Islet precursor cell (in vitro differentiated cells): ENCODE measurements at places on chromosomes 16 and 17.
A peak's percentile ranks its signal among the peaks of the same experiment; 100 is the strongest.

- peak; percentile 84 for DNase-seq
Measured at GRCh38 chr17:44556166-44556831, 985 bp upstream of the FZD2 start.

DNA sequence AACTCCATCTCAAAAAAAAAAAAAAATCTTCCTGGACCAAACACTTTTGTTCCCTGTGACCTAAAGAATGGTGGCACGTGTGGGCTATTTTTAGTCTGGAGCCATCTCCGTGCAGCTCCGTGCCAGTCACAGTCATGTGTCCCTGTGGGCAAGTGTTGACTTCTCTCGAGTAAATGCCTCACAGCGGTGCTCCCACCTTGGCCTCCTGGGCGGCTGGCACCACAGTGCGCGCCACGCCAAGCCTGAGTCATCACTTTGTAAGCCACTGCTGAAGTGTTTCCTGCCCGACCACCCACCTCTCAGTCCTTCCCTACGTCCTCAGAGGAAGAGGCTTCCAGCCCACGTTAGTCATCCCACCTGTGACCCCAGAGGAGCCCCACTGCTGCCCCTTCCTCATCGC, 10.9 kb upstream of the HEXD start:
- DNase-seq, result no peak

GRCh38 chr17:55693254-55694216, 29.1 kb downstream of the TMEM100 start:
- no peak for DNase-seq

GRCh38 chr17:48048384-48049126, 396 bp downstream of the NFE2L1 start:
- peak; percentile 99 for DNase-seq

DNA sequence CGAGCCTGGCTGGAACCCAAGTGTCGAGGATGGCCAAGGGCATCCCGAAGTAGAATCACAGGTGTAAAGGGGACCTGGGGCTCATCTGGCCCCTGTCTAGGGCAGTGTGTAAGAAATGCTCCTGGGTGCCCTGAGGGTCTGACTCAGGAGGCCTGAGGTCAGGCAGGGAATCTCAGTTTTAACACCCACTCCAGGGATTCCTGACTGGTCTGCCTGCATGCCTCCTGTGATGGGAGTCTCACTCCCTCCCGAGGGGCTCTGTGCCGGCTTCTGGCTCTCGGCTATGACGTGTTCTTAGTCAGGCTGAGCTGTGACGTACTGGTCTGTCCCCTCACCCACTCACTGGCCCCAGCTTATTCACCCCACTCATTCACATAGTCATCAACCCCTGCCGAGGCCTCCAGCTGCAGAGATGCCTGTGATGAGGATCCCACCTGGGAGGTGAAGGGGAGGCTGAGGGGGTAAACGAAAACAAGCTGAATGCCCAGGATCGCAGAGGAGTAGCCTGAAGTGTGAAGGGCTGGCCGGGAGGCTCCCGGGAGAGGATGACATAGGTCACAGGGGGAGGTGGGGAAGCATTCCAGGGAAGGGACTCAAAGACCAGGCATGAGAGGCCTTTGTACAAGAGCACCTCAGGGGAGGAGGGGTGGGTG, 23.8 kb downstream of the FAM83G start:
- DNase-seq, result peak; percentile 86

DNA sequence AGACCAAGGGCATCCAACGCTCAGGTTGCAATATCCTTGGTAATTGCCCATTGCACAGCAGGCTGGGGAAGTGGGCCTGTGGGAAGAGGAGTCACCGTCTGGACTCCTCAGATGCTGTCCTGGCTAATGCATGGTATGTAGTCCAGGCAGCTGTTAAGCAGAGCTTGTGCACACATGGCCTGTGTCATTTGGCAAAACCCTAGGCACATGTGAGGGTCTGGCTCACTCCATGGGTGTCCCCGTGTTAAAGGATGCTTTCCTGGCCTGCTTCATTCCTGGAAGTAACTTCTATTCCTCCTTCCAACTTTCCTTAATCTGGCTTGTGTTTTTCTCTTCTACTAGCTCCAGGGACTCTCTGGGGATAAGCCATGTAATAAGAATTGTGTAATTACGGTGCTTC, 378.0 kb upstream of the CA10 start:
- peak; percentile 54 for DNase-seq

GRCh38 chr17:39547713-39548478, 59.8 kb downstream of the NEUROD2 start:
- DNase-seq, result peak; percentile 79

- DNase-seq, result no peak
Measured at GRCh38 chr16:73025151-73025855, 22.6 kb downstream of the ZFHX3 start.

DNA sequence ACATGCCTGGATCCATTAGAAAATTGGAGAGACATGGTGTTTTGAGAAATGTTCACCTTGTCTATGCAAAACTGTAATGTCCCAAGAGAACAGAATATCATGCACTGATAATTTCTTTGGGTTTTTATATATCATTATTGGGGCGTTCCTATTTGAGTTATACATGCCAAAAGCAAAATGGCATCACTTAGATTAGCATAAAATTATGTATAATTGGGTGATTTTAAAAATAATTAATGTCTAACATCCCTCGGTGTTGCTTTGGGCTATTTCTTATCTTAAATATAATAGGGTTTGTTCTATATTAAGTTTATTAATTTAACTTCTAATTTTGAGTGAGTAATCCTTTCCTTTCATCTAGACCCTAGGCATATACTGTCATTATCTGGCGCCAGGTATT, at the start of gene KRT28:
Gene KRT28 (minus strand): TSS at position 101 of the 400 bp plus-strand sequence. CDS start 66 bp downstream, at position 35.
- no peak for DNase-seq

DNA sequence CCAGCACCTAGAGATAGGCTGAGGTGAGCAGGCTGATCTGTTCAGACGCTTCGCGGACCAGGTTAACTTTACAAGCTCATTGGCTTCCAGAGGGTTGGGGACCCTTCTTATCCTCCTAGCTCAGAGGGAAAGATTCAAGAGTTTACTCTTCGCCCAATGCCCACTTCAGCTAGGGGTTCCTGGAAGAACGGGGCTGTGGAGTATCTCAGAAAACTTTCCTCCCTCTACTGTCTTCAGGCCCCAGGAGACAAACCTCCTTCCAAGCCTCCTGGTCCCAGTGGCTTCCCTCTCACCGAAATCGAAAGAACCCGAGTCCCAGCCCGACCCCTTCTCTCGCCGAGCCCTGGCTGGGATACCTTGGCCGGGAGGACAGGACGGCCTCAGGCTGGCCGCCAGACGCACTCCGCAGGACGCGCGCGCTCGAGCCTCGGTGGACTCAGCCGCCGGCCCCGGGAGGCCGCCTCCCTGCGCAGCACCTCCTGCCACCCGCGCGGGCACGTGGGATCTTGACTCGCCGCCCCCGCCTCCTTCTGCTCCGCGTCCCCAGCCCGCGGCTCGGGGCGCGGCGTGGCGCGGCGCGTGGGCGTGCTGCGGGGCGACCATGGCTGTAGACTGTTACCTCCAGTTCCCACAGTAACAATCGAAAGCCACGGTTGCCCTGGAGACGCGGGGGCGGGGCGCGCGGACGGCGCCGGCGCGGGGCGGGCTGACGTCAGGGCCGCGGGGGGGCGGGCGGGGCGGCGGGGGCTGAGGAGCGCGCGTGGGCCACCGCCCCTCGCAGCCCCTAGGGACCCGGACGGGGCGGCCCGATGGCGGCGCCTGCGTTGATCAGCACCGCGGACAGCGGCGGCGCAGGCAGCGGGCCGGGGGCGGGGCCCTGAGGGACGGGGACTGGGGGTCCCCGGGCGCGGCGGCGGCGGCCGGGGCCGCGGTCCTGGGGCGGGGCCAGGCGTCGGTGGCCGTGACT, 5.3 kb upstream of the HIC1 start:
- DNase-seq, result peak; percentile 93

DNA sequence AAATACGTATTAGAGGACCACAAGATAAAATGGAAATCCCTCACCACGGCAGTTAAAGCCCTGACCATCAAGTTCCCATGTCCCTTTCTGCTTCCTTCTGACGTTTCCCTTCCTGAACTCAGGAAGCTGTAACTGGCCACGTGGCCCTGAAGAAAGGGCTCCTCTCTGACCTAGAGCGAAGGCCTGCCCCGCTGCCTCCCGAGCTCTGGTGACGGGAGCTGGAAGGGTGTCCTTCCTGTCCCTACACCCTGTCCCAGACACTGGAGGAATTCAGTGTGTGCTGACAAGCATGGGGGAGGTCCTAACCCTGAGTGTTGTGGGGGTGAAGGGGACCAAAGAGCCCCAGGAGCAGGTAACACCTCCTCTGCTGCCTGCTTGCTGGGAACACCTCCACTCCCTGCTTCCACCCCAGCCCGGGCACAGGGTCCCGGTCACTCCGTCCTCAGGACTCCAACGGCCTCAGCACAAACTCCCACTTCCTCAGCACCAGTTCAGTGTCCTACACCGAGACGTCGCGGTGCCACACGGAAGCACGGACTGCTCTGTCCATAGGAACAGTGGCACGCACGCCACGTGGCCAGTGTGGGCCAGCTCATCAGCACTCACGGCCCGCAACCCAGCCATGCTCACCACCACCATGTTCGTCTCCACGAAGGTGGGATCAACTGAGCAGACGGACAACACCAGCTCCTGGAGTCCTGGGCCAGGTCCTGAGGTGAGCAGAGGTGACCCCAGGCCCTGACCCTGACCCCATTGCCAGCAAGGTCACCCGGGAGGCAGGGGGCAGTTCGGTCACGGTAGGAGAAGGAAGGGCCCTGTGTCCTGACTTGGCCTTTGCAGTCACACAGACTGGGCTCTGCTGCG, 16.9 kb downstream of the TMEM235 start:
- no peak for DNase-seq

GRCh38 chr17:70687421-70687820, 518.1 kb downstream of the KCNJ2 start:
- DNase-seq, result no peak

GRCh38 chr17:20074489-20074888, 65.3 kb downstream of the SPECC1 start:
- DNase-seq, result no peak
